ENCODE measurements at places on chromosomes 6 and 20.

GRCh38 chr6:138957484-138957883, 30.6 kb downstream of the REPS1 start:
- DNase-seq = no peak

DNA sequence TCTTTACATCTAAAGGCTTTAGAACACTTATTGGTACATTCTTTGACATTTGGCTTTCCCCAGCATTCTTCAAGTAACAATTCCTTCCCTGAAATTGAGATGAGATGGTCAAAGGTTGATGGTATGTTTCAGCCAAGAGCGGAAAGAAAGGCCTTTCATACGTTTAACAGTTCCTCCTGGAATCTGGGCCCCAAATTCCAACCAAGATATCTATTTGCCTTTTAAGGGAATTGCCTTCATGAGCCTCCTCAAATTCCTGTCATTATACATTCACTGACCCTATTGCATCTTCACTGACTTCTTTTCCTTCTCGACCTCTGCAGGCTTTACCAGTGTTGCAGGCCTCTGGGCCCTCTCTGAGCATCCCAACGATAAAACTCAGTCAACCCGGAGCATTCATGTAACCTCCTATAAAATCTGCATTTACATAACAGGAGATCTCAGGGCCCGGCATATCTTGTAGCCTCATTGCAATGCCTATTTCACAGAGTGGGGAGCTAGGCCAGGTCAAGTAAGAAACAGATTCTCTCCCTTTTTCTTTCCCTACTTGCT, 18.3 kb upstream of the WFDC9 start:
- no peak for DNase-seq

GRCh38 chr20:60170116-60170515, 211.9 kb downstream of the CDH26 start:
- no peak for DNase-seq

GRCh38 chr6:73156793-73157767, 68.2 kb downstream of the KHDC1L start:
- no peak for DNase-seq

DNA sequence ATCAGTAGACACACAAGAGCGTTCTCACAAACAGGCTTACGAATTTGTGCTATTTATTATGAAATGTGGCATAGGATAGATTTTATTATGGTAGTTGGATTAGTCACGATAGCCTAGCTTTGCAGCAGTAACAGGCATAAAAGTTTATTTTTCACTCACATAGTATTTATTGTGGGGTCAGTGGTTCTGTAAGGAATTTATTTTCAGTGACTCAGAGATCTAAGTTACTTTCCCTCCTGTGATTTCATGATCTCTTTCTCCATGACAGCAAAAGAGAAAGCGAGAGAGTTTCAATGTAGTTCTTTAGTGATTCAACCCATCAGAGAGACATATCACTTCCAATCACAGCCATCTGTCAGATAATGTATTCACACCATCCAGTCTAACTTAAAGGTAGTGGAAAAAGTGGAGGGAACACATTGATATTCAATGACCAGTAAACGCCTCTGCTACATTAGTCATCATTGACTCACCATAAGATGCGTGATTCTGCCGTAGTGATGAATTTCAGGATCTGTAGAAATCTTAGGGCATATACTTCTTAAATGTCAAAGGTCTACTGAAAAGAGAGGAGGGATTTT, 605.5 kb downstream of the HDGFL1 start:
- DNase-seq = peak; percentile 75

GRCh38 chr6:127737768-127738167, 160.8 kb downstream of the C6orf58 start:
- DNase-seq = no peak

DNA sequence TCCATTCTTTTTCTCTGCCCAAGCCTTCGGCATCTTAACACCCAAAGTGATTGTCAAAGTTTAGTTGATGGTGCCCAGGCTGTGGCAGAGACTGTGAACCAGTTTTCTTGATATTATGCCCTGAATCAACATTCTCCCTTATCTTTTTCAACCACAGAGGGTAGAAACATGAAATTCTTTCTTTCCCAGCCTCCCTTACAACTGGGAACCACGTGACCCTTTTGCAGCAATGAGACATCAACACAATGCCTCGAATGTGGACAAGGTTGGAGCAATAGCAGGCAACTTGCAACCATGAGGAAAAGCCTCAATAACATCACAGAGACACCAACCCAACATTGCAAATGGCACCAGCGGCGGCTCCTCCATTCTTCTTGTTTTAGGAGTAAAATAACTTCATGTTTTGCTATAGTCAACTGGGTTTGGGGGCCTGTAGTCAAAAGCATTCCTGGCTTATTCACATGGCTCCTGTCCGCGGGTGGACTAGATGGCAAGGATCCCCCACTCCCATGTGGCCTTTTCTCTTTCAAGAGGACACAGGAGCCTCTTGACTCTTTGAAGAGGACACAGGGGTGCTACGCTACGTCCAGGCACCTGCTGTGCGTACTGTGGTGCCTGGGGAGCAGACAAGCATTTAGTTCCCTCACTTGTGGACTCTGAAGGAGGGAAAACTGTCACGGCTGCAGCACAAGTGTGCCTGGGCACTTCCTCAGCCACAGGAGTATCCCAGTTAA, 90.5 kb downstream of the NOL4L start:
- DNase-seq = no peak

- no peak for DNase-seq
Measured at GRCh38 chr6:23246896-23247295, 677.5 kb downstream of the HDGFL1 start.

DNA sequence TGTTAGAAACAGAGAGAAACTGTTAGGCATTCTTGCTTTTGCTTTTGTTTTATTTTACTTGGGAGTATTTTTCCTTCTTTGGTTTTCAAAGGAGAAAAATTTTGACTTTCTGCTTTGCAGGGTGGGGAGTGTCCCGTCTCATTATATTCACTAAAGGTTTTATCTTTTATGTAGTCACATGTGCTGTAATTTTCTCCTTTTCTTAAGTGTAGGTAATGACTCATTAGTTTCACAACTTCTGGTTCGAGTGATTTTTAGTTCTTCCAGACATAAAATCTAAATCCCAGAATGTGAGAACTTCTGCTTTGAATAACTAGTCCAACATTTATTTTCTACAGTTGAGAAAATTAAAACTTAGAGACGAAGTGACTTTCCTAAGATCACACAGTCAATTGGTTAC, 37.7 kb downstream of the ADGRF1 start:
- no peak for DNase-seq

DNA sequence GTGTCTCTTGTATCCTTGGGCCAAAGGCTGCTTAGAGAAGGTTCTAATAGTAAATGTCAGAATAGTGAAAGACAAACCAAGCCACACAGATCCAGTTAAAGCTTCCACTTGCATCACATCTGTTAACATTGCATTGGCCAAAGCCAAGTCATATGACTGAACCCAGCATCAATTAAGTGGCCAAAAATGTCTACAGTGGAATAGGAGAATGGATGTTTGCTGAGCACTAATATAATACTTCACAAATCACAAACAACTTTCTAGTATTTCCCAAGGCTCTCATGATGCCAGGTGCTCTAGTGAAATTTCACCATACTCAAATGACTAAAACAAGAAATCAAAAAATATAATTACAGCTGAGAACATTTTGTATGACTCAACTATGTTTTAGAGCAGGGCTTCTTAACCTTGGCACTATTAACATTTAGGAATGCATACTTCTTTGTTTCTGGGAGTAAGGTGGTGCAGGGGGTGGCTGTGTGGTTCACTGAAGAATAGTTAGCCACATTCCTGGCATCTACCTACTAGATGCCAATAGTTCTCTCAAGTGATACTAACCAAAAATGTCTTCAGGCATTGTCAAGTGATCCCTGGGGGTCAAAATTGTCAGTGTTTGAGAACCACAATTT, 148.0 kb upstream of the SPTLC3 start:
- DNase-seq = no peak

DNA sequence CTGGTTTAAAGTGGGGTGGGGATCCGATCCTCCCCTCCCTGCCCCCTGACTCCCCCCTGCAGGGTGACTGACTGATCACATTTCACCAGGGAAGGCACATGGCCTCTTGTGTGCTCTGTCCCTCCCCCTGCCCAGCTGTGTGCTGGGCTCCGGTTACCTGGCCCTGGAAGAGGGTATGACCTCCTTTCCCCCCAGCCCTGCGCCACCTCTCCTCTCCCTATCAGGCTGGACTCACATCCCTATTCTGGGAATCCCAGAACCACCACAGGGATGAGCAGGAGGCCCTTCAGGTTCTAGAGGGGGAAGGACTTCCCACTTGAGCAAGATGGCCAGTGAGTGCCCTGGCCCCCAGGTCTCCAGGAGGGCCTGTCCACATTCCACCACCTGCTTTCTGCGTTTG, 2.1 kb upstream of the IP6K3 start:
- DNase-seq = no peak

DNA sequence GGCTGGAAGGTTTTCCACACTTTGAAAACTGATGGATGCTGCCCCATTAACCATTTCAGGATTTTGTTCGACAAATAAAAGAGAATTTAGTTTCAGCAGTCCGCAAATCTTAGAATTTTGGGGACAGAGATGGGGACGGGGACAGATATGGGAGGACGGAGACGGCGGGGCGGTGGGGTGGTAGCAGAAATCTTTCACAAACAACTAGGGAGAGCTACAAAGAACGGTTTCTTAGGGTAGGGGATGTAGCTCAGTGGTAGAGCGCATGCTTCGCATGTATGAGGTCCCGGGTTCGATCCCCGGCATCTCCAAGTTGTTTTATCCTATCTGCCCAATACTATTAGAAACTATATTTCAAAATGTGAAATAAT, 15.1 kb downstream of the HMGN4 start:
- DNase-seq = no peak

GRCh38 chr6:91483415-91484105, 896.7 kb upstream of the MAP3K7 start:
- DNase-seq = no peak

- DNase-seq = peak; percentile 51
Measured at GRCh38 chr6:39347906-39348585, 25.5 kb upstream of the KCNK16 start.

GRCh38 chr6:39791311-39791710, 865 bp upstream of the DAAM2 start:
- DNase-seq = no peak

DNA sequence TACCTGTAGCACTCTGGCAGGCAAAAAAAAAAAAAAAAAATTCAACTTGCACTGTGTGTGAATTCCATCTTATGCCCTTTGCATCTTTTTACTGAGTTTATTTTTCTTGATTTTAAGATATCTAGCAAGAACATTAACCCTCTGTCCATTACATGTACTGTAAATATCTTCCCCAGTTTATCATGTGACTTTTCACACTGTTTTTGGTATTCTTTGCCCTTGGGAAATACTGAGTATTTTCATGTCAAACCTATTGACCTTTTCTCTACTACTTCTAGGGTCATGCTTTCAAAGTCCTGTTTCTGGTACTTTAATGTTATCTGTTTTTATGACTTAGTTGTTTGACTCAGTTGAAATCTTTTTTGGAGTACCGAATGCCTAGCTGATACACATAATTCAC, 843 bp upstream of the HUS1B start:
- DNase-seq = no peak

DNA sequence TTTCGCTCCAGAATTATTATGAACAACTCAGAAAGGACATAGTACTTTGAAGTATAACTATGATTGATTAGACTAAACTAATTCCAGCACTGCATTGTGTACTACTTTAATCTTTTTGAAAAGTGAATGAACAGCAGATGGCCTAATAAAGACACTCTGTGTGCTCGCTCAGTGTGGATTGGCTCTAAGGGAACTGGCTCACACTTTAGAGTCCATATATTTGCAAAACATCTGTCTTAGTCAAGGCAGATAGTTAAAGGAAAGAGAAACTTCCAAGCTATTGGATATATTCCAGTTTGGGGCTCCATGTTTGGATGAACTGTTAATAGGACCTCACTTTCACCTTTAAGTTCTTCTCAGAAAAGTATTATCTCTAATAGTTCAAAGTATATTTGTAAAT, 218.9 kb downstream of the EYA4 start:
- DNase-seq = no peak

GRCh38 chr20:37875460-37876175, 27.3 kb upstream of the VSTM2L start:
- DNase-seq = no peak

- DNase-seq = no peak
Measured at GRCh38 chr6:46080111-46080510, 49.7 kb upstream of the ENPP4 start.

DNA sequence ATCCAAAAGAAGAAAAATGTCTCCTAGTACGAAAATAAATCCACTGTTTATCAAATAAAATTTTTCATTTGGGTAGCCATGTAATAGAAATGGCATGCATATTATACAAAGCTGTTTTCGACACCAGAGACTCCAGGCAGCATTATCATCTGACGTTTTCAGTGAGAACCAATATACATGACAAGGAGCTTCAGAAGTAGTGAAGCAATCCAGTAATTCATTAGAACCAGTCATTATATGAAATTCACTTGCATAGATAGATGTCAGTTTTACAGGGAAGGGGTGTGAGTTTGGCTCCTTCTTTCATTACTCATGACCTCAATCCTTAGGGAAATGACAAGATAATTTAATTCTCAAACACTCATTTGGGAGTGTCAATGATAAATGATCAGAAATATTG, 14.7 kb downstream of the HTR1B start:
- no peak for DNase-seq

DNA sequence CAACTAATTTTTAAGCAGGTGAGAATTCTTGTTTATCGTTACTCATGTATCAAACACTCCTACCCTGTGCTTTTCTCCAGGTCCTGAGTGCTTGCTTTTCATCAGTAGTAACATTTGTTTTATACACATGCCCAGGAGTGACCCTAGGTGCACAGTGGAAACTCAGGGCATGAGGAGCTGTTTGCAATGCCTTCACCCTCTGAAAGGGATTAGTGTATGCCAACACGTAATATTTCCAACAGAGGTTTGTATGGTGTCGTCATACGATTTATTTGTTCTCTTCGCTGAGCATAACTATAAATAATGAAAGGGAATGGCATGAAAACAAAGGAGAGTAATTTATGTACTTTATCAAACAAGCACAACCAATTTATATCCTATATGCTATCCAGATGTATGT, 537.4 kb upstream of the MMS22L start:
- DNase-seq = no peak

- no peak for DNase-seq
Measured at GRCh38 chr6:129662980-129663431, 47.0 kb downstream of the ARHGAP18 start.

- no peak for DNase-seq
Measured at GRCh38 chr6:106520711-106521401, 108.4 kb downstream of the RTN4IP1 start.

GRCh38 chr6:85726206-85726605, 83.5 kb upstream of the SYNCRIP start:
- no peak for DNase-seq

GRCh38 chr6:25458485-25458884, 179.3 kb downstream of the CARMIL1 start:
- peak; percentile 22 for DNase-seq

DNA sequence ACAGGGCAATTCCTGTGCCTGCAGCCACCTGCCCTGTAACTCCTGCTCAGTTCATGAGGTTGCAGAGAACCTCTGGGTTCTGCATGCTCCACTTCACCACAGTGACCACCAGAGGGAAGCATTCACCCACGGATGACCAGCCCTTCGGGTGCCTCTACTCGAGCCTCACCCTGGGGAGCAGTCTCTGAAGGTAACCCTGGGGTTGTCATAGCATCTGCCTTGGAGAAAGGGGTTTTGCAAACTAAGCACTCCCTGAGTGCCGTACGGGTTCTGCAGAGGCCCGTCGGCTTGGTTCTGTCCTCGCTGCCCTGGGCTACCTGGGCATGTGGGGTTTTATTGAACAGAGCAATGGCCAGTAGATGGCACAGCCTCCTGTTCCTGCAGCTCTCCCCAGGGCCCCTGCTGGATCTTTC, 10.2 kb upstream of the CST5 start:
- peak; percentile 56 for DNase-seq

- DNase-seq = peak; percentile 88
Measured at GRCh38 chr6:16676978-16677377, 84.3 kb downstream of the ATXN1 start.
